Colonic mucosa (tissue), 4 donors: ENCODE measurements at places on chromosomes 3 and 15. TPM values are rescaled to one million over a fixed set of nuclear protein-coding genes. Genes with fewer than 3 reads are reported as not detected.

- no peaks in the 10 kb centered on the region for H3K4me1 ChIP-seq
- no peaks in the 10 kb centered on the region for H3K36me3 ChIP-seq
- DNase-seq, result no peak
- no peaks in the 10 kb centered on the region for H3K27me3 ChIP-seq
Observed at GRCh38 chr3:58350627-58351013, 17.9 kb downstream of the PXK start.

DNA sequence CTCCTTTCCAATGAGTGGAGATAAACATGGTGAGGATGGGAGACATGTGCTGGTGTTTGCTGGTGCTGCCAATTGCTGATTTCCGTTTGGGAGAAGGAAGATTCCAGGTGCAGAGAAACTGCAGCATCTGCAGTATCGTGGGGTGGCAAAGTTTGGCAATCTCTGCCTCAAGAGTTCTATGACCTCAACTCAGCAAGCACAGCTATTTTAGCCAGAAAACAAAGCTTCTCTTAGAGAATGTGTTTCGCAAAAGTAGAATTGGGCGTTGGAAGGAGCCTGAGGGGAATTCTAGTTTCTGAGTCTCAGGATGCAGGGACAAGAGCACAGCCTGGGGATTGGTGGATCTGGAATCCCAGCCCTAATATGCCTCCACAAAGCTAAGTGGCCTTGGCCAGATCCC is 18.2 kb upstream of the SHC4 start:
- DNase-seq, result no peak
- H3K4me1 ChIP-seq, result no peaks in the 10 kb centered on the region
- H3K4me3 ChIP-seq, result no peak overlapping the region
- no peaks in the 10 kb centered on the region for H3K27me3 ChIP-seq
- H3K36me3 ChIP-seq, result no peaks in the 10 kb centered on the region

DNA sequence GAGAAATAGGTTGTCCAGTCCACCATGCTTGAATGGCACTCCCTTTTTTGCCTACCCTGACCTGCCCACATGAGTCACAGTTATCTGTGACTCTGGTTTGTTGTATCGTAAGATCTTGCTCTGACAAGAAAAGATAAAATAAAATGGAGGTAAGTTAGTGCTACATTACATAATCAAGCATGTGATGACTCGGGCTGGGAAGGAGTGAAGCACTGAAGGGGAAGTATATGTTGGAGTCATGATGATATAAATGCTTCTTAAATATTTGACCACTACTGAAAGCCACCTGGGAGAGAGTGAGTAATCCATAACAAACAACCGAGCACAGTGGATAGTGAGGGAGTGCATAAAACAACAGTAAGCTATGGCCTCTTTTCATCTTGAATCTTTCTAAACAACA is 124.4 kb downstream of the SHOX2 start:
- no peak overlapping the region for H3K4me3 ChIP-seq
- H3K27ac ChIP-seq, result no peak overlapping the region
- no peaks in the 10 kb centered on the region for H3K36me3 ChIP-seq
- DNase-seq, result no peak

DNA sequence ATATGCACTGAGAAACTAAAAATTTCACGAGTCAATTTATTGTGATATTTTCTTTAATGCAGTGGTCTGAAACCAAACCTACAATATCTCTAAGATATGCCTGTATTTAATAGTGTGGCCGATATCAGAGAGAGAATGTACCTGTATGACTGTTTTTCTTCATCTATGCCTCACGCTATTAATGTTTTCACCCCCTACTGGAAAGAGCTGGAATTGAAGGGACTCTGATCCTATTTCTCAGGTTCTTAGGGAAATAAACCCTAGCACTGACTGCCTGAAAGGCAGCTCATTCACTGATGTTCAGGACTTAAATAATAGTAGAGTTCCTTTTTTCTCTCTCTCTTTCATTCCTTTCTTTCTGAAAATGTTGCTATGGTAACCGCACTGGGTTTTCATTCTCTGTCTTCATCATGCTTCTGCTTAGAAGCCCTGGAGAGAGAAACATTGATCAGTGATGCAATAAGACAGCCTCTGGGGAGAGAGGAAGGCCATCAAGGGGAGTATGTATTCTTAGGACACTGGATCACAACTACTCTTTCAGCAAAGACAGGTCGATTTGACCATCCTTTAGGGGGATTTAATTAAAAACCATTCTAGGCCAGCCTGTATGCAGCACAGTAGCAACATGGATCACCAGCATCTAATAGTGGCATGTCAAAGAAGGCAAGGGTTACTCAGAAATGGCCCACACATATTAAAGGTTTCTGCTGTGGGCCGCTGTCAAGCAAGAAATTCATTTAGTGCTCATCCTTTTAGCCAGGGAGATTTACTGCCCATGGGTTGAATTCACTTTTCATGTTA is 1135.7 kb downstream of the IGSF11 start:
- H3K4me3 ChIP-seq, result no peak overlapping the region
- no peaks in the 10 kb centered on the region for H3K36me3 ChIP-seq
- no peaks in the 10 kb centered on the region for H3K4me1 ChIP-seq
- H3K27ac ChIP-seq, result no peak overlapping the region
- no peak for DNase-seq

GRCh38 chr15:70082281-70082900 is 15.3 kb downstream of the TLE3 start:
- H3K4me3 ChIP-seq, result no peak overlapping the region
- peaks cover 16% of the 10 kb centered on the region for H3K36me3 ChIP-seq
- no peaks in the 10 kb centered on the region for H3K27me3 ChIP-seq
- DNase-seq, result no peak

The GMPPB gene
- total RNA-seq, result 127 TPM

The CX3CR1 gene
- total RNA-seq, result 0.57 TPM

The IGF2BP2 gene
- 48.7 TPM for total RNA-seq
